H7 (cell line): ENCODE measurements at places on chromosomes 7 and 10. TPM values are rescaled to one million over a fixed set of nuclear protein-coding genes. Genes with fewer than 3 reads are reported as not detected.

EN2 gene
- total RNA-seq: 0.04 TPM in 1 of 2 replicates, not detected in the other

OR2A1 gene
- total RNA-seq: 0.74 TPM in 1 of 2 replicates, not detected in the other

SPDYE2 gene
- not detected in 2 replicates for total RNA-seq

PAXIP1 gene
- total RNA-seq: 19.0 and 21.9 TPM in 2 replicates

AMPH gene
- total RNA-seq: 2.3 and 2.8 TPM in 2 replicates

ZNF783 gene
- 3.2 and 6.1 TPM in 2 replicates for total RNA-seq

VWDE gene
- 9.7 and 22.8 TPM in 2 replicates for total RNA-seq

HTR5A gene
- not detected in 2 replicates for total RNA-seq

- no peak for DNase-seq
Measured at GRCh38 chr7:120843109-120843508, 14.8 kb downstream of the TSPAN12 start.

GRCh38 chr10:44973323-44974081, 5.1 kb downstream of the DEPP1 start:
- peak; percentile 71 for DNase-seq

- DNase-seq: no peak
Measured at GRCh38 chr10:15802375-15802949, 57.8 kb downstream of the MINDY3 start.

GRCh38 chr10:14673189-14673861, 101.4 kb downstream of the FAM107B start:
- no peak for DNase-seq

- peak; percentile 81 for DNase-seq
Measured at GRCh38 chr10:61903221-61903927, 1.9 kb downstream of the ARID5B start.

DNA sequence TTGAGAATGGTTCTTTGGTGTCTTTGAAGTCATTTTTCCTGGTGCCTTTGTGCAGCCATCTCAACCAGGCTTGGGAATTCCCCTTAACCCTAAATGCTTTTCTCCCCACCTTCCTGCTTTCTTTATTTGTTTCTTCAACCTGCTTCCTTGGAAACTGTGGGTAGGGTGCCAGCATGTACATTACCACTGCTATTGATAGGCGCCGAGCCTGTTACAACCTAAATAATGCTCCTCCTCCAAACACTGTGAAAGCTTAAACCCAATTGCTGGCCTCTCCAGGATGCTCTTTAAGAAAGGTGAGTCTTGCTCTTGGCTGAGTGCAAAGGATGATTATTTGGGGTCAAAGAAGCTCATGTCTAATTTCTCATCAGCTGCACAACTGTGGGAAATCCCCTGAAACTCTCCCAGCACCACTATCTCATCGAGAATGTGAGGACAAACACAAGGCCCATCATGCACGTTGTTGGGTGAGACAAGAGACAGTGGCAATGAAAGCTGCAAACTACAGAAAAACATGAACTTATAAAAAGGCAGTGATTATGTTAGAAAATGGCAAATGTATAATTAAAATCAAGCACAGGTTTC, 285.5 kb upstream of the IGFBP3 start:
- no peak for DNase-seq

GRCh38 chr7:149489391-149490024, 8.1 kb downstream of the ZNF746 start:
- DNase-seq: peak; percentile 74

DNA sequence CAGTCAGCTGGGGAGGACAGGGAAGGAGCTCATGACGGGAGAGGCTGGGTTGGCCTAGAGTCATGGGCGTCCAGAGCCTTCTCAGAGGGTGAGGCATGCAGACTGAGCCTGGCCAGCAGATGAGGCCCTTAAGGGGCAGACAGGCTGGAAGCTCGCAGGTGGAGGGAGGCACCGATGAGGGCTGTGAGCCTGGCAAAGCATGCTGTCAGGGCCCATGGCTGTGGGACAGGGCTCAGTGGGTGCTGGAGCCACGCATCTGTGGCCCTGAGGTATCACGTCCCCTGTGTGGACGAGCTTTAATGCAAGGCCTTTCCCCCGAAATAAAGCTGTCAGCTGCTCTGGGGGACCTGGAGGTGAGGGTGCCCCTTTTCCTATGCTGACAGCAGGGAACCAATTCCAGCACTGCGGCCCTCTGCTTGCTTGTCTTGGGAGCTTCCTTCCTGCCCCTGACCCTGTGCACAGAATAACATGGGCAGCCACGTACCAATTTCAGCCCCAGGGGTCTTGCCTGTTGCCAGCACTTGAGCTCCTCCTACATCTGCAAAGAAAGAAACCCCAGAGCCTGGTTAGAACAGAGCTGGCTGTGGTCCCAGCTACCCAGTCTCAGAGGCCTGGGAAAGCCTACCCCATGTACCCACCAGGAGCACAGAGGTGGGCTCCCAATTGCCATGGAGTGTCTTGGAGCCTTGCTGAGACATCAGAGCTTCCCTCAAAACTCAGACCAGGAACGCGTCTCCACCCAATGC, 20.6 kb downstream of the TMEM273 start:
- no peak for DNase-seq

DNA sequence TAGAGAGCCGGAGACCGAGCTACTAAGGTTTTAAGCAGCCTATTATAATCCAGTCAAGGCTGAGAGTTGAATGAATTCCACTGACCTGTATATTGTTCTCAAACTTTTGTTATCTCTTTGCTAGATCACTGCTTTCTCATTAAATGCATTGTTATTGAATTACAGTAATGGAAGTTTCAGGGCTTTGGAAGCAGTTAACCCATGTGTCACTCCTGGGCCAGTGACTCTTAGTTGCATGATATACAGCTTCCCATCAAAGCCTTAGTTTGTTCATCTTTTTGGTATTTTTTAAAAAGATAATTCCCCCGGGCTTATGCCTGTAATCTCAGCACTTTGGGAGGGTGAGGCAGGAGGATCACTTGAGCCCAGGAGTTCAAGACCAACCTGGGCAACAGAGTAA, 55.4 kb upstream of the KIAA1217 start:
- DNase-seq: no peak

- no peak for DNase-seq
Measured at GRCh38 chr7:112150823-112151641, 55.2 kb downstream of the DOCK4 start.

GRCh38 chr10:122254831-122255230, 16.3 kb upstream of the BTBD16 start:
- no peak for DNase-seq

- DNase-seq: peak; percentile 45
Measured at GRCh38 chr10:12543589-12543988, 194.2 kb downstream of the CAMK1D start.

DNA sequence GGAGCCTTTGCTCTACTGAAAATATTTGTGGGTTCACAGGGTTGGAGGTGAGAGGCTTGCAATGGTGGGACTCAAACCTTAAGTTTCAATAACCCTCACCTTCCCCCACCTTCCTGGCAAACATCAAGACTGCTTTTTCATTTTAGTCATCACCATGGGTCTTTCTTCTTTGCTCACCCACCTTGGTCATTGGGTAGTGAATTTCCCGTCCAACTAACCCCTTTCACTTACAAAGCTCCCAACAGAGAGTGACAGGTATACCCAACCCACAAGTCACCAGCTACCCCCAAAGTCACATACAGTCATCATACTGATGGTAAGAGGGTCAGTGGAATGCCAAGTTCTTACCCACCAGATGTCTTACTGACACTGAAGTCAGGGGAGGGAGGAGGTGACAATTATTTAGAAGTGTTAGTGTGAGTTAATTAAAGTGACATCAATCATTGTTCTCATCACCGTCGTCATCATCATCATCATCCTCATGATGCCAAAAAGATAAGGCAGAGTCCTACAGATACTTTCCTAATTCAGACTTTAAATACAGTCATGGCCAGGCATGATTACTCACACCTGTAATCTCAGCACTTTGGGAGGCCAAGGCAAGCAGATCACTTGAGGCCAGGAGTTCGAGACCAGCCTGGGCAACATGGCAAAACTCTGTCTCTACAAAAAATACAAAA, 49.0 kb downstream of the PIK3AP1 start:
- no peak for DNase-seq

DNA sequence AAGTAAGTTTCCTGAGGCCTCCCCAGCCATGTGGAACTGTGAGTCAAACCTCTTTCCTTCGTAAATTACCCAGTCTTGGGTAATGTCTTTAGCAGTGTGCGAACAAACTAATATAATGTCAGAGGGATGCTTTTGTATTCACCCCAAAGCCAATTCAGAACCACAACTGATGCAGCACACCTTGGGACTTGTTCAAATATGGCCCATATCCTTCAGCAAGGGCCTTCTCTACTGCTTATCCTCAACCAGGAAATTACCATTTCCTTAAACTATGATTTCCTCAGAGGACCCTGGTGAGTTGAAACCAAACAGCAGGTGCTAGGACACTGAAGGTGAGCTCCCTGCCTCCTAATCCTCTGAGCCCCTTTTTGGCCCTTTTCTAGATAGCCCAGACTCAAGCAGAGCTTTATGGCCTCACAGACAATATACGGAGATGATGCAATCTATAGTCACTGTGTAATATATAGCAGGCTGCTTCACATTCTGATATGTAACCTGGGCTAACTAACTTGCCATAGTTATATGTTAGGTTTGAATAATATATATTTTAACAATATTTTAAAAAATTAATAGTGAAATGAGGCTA, 15.2 kb downstream of the SRI start:
- no peak for DNase-seq

DNA sequence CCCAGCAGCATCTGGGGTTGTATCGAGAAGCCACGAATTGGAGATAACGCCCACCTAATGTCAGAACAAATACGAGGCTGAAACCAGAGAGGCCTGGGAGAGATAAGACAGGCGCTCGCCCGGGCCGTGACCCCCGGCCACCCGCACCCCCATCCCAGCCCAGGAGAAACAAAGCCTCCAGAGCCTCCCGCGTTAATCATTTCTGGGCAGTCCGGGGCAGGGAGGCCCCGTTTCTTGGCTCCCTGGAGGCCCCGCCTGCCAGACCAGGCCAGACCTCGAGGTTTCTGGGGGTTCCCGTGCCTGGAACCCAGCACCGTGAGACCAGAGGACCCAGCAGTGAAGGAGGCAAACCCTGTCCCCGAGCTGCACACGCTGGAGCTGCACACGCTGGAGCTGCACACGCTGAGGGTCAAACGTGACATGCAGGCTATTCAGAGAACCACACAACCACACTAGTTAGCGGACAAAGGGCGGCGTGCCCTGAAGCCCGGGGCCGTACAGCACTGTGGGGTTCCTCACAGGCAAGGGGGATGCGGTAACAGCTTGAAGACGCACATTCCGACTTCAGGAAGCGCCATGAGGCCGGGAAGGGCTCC, 53.4 kb downstream of the FOXL3 start:
- DNase-seq: no peak

DNA sequence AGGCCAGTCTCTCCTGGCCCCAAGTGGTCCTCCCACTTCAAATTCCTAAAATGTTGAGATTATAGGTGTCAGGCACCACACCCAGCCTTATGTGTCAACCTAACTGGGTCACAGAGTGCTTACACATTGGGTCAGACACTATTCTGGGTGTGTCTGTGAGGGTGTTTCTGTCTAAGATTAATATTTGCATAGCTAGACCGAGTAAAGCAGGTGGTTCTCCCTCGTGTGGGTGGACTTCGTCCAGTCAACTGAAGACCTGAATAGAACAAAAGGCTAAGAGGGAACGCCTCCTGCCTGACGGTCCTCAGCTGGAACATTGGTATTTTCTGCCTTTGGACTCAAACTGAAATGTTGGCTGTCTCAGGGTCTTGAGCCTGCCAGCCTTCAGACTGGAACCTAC, 11.5 kb downstream of the PPIF start:
- no peak for DNase-seq

DNA sequence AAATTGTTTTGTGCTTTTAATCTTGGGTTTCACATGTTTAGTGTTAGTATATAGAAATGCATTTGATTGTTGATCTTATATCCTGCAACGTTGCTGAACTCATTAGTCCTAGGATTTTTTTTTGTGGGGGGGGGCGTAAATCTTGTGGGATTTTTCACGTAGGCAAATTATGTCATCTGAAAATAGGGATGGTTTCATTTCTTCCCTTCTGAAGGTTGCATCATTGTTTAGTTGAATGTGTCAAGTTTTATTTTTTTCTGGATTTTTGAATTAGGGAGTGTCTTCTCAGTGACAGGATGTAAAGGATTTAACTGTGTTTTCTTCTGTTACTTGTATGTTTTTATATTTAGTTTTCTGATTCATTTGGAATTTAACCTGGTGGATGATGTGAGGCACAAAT, 26.7 kb downstream of the MKLN1 start:
- DNase-seq: no peak

- DNase-seq: no peak
Measured at GRCh38 chr7:23332910-23333612, 33.9 kb downstream of the MALSU1 start.

- peak; percentile 81 for DNase-seq
Measured at GRCh38 chr7:1856161-1856887, 186.2 kb downstream of the ELFN1 start.

GRCh38 chr7:14071045-14071444, 81.6 kb upstream of the ETV1 start:
- DNase-seq: no peak
